AG09309 (cell line): ENCODE measurements at places on chromosomes 16 and 17.

DNA sequence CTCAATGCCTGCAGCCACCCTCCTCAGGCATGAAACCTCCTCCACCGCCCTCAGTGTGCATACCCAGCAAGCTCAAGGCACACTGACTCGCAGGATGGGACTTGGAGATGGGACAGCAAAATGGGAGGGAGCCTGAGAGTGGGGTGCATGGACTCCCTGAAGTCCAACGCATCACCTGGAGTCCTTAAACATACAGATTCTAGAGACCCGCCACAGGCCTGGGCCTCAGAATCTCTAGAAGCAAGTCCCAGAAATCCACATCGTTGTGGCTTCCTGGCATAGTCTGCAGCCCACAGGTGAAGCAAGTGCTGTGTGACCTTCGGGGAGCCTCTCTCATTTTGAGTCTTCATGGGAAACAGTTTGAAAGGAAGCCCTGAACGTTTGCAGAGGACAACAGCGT, 3.6 kb upstream of the TBX21 start:
- no peak for DNase-seq

GRCh38 chr16:48609652-48610029, 339 bp downstream of the N4BP1 start:
- no peak for DNase-seq

GRCh38 chr16:6124136-6124535, 1026.5 kb upstream of the EEF2KMT start:
- DNase-seq = no peak

DNA sequence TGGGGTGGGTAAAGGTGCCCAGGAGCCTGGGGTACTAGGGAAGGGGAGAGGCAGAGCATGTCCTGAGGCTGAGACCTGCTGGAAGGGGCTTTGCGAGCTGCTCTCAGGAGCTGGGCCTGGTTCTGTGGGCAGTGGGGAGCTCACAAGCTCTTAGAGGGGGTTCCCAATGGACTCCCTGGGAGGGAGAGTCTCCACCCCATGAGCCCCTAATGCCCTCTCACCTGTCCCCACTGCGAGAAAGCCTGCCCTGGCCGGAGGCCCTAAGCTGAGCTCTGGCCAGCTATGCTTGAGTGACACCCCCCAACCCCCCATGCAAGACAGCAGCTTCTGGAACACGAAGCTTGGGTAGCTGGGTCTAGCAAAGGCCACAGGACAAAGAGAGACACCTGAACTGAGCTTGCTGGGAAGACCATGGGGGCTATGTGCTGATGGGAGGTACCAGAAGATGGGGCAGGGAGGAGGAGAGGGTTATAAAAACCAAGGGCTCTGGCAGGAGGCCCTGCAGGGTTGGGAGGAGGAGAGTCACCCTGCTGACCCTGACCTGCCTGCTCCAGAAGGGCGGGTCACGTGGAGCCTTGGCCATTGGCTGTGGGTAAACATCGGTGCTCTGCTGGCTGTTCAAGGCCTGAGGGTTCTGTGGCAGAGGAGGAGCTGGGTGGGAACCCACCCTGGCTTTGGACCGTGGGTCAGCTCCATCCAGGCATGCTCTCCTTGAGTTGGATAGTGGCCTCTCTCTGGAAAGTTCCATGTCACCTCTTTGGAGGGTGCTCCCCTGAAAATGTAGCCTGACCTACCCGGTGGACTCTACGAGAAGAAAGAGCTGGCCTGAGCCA, 106.7 kb downstream of the RAB11FIP4 start:
- DNase-seq = no peak

DNA sequence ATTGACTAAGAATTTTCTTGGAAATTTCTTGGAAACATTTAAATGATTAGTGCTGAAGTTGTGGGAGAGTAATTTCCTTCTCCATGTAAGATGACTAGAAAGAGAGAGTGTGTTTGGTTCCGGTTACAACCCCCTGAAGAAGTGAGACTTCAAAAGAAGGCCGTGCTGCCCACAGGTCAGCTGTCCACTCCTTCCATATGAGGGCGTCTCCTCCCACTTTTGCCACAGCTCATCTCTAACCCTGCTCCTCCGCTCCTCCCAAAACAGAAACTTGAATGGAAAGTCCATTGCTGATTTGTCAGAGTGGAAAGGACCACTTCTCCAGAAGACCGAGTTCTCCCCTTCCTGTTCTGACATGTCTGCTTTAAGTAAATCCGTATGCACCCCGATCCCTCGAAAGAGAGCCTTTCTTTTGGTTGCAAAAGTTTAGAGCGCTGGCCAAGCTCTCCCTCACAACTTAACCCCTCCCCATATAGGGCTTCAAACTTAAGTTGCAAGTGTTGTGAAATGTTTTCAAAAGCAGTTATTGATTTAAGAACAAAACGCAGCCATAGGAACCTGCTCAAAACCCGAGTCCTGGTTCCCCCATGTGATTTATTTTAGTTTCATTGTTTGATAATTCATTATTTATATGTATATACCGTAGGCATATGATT, 129.5 kb downstream of the SOCS1 start:
- no peak for DNase-seq

DNA sequence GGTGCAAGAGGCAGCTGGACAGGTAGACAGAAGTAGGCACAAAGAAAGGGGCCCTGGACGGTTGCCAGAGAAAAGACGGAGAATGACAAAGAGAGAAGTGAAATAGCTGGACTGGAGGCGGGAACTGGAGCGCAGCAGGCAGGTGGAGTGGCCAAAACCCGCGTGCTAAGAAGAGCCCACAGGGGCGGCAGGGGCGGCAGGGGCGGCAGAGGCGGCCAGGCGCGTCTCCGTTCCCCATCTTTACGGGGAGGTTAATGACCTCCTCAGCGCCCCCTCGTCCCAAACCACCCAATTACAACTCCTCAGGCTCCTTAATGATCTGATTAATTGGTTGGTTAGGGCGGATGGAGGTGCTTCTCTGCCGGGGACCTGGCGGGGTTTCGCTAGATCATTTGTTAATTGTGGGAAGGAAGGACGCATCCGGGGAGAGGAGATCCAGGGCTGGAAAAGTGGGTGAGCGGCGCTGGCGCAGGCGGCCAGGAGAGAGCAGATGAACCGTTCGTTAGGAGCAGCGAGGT, 15.4 kb upstream of the HOXB9 start:
- DNase-seq = no peak

DNA sequence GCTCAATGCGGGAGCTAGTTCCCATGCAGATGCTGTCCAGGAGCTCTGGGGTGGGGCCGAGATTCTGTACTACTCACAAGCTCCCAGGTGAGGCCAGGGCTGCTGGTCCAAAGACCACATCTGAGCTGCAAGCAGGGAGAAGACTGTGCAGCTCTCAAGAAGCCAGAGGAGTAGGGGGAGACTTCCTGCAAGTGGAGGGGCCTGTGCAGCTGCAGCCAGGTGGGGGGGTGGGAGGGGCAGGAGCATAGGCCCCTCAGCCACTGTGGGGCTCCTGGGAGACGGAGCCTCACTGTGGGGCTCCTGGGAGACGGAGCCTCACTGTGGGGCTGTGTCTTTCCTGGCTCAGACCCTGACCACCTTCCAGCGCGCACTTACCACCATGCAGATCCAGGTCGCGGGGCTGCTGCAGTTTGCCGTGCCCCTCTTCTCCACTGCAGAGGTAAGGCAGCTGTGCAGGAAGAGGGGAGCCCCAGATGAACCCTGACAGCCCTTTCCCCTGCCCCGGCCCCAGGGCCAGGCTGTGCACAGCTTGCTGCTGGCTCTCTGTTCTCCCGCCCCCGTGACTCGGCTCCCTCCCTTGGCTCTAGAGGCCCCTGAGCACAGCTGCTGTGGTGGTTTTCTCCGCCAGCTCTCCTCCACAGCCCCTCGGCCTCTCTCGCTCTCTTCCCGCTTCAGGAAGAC, 24.3 kb upstream of the DNAI2 start:
- no peak for DNase-seq

GRCh38 chr16:86898386-86898785, 320.0 kb downstream of the FOXL1 start:
- DNase-seq = no peak

DNA sequence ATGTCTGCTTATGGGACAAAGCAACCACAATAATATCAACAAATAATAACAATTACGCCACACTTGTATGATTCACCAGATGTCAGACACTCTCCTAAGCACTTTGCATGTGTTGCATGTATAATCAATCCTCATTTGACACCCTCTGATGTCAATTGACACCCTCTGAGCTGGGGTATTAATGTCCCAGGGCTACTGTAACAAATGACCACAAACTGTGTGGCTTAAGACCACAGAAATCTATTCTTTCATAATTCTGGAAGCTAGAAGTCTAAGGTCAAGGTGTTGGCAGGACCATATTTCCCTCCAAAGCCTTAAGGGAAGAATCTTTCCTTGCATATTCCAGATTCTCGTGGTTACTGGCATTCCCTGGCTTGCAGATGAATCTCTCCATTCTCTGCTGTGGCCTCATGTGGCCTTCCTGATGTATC, 112.7 kb downstream of the NPIPB5 start:
- peak; percentile 11 for DNase-seq

DNA sequence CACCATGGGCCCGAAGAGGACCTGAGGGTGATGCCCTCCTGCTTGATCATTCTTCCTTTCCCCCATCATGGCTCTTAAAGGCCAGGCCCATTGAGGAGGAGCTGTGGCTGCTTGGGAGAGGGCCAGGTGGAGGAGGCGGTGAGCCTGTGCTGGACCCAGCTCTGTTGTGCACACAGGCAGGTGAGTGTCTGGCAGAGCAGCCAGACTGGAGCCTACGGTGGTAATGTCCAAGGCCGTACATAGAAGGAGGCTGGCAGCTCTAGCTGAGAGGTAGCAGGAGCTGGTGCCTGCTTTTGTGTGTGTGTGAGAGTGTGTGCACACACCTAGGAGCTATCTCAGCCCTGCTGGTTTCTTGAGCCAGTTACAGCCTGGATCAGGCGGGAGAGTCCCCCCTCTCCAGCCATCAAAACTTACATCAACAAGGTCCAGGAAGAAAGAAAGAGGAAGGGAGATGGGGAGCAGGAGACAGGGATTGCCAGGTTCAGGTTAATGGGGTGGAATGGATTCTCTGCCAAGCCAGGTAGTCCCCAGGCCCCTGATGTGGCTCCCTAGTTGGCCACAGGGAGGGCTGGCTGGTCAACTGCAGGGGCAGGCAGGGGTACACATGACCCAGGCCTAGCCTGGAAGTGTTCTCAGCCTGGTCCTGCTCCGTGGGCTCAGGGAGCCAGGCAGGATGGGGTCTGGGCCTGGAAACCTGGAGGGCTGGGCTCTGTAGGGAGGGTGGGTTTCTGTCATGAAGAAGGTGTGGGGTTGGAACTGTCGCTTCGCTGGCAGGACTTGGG, 107.1 kb downstream of the RAP1GAP2 start:
- DNase-seq = no peak

- DNase-seq = no peak
Measured at GRCh38 chr17:50382931-50383330, 9.9 kb downstream of the EME1 start.

GRCh38 chr16:89437991-89438390, 52.4 kb downstream of the ANKRD11 start:
- no peak for DNase-seq

GRCh38 chr16:1054660-1055556, 17.6 kb upstream of the SSTR5 start:
- no peak for DNase-seq

GRCh38 chr16:70432723-70433457, 6.0 kb downstream of the ST3GAL2 start:
- DNase-seq = no peak

GRCh38 chr17:13599168-13599577, 2.6 kb downstream of the HS3ST3A1 start:
- no peak for DNase-seq

DNA sequence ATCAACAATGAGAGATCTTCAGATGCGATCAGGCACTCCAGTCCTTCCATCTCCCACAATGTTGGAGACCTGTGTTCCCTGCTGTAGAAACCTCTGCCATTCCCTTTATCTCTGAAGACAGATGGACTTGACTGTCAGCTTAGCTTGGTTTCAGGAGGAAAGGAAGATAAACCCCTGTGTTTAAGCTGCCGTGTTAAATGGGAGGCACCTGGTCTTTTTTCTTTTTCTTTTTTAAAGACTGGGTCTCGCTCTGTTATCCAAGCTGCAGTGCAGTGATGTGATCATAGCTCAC, 63.1 kb downstream of the USP22 start:
- DNase-seq = no peak

- no peak for DNase-seq
Measured at GRCh38 chr17:36993227-36993626, 44.5 kb downstream of the AATF start.

DNA sequence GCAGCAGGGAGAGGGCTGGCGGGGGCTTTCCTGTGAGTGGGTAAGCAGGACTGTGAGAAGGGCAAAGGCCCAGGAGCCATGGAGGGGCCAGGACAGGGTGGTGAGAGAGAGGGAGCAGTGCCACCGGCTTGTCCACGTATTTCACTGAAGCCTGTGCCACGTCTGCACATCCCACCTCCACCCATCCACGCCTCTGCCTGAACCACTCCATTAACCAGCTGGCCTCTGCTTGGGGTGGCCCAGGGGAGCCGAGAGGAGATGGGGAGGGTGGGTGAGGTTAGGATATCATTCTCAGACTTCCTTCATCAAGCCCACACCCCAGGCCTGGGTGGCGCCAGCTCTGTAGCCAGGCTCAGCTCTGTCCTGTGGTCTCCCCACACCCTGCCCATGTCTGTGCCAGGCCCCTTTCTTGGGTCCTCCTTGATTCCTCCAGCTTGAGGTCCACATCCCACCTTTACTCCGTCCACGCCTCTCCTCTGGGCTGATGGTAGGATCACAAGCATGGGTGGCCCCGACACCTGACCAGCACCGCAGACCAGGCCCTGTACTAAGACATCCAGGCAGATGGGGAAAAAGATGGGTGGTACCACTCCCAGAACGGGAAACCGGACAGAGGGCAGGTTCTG, 3.2 kb upstream of the FN3K start:
- no peak for DNase-seq

GRCh38 chr17:80898716-80899115, 92.9 kb upstream of the CHMP6 start:
- DNase-seq = no peak

DNA sequence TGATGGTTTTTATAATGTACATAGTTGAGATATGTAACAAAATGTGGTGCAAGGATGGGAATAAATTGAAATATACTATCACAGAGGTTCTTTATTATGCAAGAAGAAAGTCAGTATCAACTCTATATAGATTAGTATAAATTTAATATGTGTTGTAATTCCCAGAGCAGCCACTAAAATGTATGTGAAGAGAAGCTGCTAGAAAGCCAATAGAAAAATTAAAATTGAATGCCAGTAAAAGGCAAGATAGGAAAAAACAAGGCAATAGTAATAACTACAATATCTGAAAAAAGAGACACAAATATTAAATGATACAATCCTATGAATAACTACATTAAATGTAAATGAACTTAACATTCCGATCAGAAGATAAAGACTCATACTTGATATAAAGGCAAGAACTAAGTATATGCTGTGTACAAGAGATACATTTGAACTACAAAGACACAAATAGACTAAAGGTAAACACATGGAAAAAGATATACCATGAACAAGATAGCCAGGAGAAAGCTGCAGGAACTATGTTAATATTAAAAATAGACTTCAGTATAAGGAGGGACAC, 92.0 kb downstream of the ABCA8 start:
- no peak for DNase-seq

- DNase-seq = no peak
Measured at GRCh38 chr16:71711789-71712188, 12.7 kb downstream of the PHLPP2 start.
